CD8-positive, alpha-beta memory T cell (primary cell): ENCODE measurements at places on chromosomes 2 and 18. TPM values are rescaled to one million over a fixed set of nuclear protein-coding genes. Genes with fewer than 3 reads are reported as not detected.

Gene C2orf80
- polyA plus RNA-seq, result not detected

Gene COL3A1
- polyA plus RNA-seq, result not detected

Gene PID1
- polyA plus RNA-seq, result not detected

Gene UPP2
- not detected for polyA plus RNA-seq

Gene CRYBA2
- polyA plus RNA-seq, result not detected

Gene SLC5A7
- polyA plus RNA-seq, result not detected

GRCh38 chr18:12862467-12862866 is 21.6 kb downstream of the PTPN2 start:
- DNase-seq, result no peak

GRCh38 chr2:236086971-236087465 is 81.2 kb downstream of the GBX2 start:
- DNase-seq, result no peak
